ENCODE measurements at places on chromosomes 7 and 10.

DNA sequence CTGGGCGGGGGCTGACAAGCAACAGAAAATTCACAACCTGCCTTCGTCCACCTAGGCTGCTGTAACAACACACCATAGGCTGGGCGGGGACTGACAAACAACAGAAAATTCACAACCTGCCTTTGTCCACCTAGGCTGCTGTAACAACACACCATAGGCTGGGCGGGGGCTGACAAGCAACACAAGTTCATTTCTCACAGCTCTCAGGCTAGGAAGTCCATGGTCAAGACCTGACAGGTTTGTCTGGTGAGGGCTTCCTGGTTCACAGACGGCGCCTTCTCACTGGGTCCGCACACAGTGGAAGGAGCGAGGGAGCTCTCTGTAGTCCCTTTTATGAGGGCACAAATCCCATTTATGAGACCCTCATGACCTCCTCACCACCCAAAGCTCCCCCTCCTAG lies 52.2 kb downstream of the DIP2C start:
- DNase-seq: no peak

DNA sequence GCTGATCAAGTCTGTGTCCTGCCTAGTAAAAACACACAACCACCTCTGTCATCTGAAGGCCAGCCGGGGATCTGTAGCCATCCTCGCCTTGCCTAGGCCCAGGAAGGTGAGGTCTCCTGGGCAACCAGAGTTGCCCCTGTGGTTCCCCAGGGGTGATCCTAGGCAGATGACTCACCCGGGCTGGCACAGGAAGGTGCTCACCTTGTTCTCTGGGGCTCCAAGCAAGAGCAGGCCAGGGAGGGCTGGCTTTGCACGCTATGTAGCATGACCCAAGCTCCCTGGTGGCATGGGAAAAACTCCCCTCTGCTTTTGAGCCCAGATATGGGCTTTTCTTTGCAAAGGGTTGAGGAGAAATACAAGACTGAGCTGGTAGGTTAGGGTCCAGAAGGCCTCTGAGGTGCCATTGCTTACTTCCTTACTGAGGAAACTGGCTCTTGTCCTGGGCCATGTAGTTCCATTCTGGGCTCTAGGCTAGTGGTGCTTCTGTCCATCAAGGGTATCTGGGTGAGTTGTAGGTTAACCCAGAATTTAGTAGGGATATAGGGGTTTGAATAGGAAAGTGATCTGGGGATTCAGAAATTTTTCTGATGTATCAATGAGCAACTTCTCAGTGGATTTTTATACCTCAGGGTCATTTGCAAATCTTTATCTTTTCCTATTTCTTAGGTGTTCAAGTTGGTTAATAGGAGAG lies 112.0 kb downstream of the NT5C2 start:
- DNase-seq: no peak

GRCh38 chr7:135723411-135723810 lies 4.6 kb downstream of the SLC13A4 start:
- no peak for DNase-seq

- DNase-seq: no peak
These were observed 128.5 kb downstream of the TACC2 start for GRCh38 chr10:122117475-122117874.

- no peak for DNase-seq
These were observed 40.8 kb upstream of the CTBP2 start for GRCh38 chr10:125201108-125201524.

- DNase-seq: no peak
These were observed 3.3 kb downstream of the MAP3K8 start for GRCh38 chr10:30437031-30437841.

- no peak for DNase-seq
These were observed 74.5 kb downstream of the CCDC6 start for GRCh38 chr10:59831658-59832503.

- DNase-seq: peak; percentile 15
These were observed 124.0 kb downstream of the TMEM130 start for GRCh38 chr7:98745722-98746318.

DNA sequence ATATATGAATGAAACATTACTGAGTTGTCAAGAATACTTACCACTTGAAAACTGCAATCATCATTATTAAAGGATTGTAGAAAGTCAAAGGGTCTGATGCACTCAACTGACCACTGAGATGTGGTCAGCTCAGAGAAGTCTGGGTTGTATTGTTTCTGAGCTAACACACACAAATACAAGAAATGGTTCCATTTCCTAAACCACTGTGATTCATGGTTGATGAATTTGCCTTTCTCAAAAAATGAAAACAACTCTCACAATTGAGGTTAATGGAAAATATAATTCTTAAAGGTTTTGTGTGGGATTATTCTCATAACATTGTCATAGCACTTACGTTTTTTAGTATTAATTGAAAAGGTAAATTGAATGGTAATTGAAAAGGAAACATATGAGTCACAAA lies 45.6 kb upstream of the TAS2R16 start:
- no peak for DNase-seq

GRCh38 chr7:81707966-81708365 lies 61.9 kb downstream of the HGF start:
- DNase-seq: no peak

GRCh38 chr10:105706281-105707026 lies 1065.4 kb downstream of the SORCS3 start:
- DNase-seq: no peak

DNA sequence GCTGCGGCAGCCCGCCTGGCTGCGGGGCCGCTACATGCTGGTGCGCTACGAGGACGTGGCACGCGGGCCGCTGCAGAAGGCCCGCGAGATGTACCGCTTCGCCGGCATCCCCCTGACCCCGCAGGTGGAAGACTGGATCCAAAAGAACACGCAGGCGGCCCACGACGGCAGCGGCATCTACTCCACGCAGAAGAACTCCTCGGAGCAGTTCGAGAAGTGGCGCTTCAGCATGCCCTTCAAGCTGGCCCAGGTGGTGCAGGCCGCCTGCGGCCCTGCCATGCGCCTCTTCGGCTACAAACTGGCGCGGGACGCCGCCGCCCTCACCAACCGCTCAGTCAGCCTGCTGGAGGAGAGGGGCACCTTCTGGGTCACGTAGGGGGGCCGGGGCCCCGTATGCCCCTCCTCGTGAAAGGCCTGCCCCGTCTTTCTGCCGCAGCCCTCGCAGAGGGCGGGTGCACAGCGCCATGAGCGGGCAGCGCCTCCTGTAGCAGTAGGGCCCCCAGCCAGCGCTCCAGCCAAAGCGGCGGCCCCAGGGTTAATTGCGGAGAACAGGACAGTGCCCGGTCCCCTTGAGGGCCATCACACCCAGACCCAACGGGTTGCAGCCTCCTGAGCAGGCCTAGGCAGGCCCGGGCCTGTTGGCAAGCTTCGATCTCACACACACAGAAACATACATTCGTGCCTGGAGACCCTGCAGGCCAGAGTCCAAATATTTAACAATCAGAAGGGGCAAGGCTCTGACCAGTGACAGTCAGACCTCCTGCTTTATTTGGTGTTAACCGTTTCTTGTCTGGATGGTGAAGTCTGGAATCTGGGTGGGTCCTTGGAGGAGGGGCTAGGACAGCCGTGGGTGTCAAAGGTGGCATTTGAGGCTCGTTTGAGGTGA lies 44.1 kb downstream of the CHST3 start:
- no peak for DNase-seq

GRCh38 chr7:22351329-22351692 lies 5.6 kb downstream of the RAPGEF5 start:
- DNase-seq: no peak

DNA sequence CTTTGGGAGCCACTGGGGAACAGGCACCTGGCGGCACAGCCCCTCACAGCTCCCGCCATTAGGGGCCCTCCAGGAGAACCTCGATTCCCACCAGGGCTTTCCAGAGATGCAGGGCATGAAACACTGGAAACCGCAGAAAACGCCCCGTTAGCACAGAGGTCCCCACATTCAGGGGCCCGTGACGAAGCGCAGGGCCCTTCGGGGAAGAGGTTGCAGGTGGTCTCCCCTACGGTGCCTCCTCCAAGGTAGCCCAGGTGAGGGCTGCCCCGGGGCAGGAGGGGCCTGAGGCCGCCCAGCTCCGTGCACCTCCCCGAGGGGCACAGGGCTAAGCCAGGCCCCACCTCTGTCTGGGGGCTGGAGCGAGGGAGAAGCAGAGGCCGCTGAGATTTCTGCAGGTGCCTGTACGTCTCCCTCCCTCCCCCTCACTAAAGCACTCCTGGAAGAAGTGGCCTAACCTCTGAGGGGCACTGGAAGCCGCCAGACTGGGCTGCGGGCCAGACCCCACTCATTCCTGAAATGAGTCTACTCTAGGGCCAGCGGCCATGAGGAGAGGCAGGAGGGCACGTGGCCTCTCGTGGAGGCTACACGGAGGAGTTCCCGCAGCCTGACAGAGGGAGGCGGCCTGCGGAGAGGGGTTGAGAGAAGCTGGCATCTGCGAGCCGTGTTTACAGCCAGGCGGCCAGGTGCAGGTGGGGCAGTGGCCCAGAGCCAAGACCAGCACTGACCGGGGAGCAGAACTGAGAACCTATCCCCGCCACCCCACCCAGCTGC lies 6.9 kb downstream of the PDGFA start:
- DNase-seq: no peak

DNA sequence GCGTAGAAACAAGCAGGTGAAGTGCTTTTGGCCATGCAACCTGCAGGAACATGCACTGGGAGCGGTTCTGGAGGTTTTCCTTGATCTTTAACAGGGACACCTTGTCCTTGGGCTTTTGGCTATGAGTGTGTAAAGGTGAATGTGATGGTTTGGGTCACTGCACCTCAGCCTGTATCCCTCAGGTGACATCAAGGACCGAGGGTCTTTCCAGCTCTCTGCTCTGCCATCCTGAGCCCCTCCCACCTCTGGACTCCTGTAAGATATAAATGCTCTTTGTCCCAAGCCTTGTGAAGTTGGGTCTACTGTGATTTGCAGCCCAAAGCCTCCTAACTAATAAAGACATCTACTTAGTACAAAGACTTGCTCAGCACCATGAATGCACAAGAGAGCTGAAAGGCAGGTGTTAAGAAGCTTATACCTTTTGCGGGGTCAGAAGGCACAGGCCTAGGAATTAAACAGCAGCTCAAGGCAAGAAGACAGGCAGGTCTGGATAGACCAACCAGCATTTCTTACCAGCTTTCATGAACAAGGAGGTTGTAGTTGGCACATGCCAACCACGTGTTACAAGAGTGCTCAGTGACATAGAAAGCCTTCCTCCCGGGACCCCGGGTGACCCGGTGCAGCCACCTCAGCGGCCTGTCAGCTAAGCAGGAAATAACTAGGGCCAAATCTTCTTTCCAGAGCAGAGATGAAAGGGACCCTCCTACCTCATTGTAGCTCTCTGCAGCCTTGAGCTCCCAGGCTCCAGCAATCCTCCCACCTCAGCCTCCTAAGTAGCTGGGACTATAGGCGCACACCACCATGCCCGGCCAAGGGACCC lies 89.9 kb downstream of the CARD11 start:
- DNase-seq: no peak

GRCh38 chr7:116500078-116500853 lies 728 bp downstream of the CAV2 start:
- DNase-seq: no peak

DNA sequence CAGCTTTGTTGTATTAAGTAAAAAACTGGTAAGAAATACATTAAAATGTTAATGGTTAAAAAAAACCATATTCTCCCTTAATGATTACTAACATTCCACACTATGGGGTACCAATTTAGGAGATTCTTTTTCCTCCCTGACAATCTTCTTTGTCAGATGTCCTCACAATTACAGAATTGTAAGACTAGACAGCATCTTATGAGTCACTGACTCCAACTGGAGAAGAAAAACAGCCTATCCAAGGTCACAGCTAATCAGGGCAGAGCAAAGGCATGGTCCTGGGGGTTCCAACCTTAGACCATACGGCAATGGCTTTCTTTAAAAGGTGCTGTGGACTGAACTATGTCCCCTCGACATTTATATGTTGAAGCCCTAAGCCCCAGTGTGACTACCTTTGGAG lies 127.6 kb downstream of the DLG5 start:
- DNase-seq: no peak

- no peak for DNase-seq
These were observed 432.6 kb downstream of the TNS3 start for GRCh38 chr7:47149208-47149839.

DNA sequence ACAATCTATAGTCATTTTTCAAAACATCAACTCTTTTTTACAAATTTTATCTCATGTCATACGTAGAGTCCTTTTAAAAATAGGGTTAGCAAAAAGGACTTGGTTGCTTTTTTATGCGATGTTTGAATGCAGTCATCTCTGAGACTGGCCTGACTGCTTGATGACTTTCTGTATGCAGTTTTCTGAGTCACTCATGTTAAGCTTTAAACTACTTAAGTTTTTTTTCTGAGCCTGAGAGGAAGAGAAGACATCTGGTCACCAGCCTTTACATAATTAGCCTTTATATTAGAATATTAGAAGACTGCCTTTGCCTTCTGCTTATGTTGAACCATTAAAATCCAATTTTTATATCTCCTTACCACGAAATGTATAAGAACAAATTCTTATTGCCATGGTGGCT lies 834.4 kb upstream of the MBL2 start:
- DNase-seq: no peak

DNA sequence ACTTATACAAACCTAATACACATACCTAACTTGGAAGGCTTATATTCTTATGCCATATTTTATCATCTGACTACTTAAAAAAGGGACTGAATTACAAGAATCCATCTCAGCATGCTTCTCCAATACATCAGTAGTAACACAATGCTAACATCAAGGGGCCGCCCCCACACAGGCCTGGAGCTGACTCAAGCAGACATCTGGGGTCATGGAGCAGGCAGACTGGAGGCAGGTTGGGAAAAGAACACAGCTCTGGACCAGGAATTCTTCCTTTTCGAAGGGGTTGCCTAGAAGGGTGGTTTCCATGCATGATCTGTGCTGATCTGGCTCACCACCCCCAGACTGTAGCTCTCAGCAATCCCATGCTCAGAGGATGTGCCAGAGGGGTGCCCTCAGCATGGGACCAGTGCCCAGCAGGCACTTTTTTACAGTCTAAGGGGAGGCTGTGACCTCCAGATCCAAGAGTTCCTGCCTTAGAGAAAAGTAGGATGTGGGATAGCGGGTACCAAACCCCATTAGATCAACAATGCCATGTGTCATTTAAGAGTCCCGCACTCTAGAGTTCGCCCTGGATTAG lies 26.1 kb upstream of the DUSP5 start:
- DNase-seq: no peak

- DNase-seq: no peak
These were observed 19.4 kb upstream of the CDC14C start for GRCh38 chr7:48904975-48905374.

Data from stimulated activated naive CD4-positive, alpha-beta T cell (primary cell).